Uterine smooth muscle cell (primary cell): ENCODE measurements at places on chromosomes 1 and 21. TPM values are rescaled to one million over a fixed set of nuclear protein-coding genes. Genes with fewer than 3 reads are reported as not detected.

Gene AMIGO1
- total RNA-seq = 0.77 and 2.5 TPM in 2 replicates

Gene LRRC3
- 0.33 and 0.37 TPM in 2 replicates for total RNA-seq

Gene CYP4X1
- total RNA-seq = not detected in 2 replicates

Gene PADI2
- under 0.01 TPM in 1 of 2 replicates, not detected in the other for total RNA-seq

Gene TMEM167B
- total RNA-seq = 24.0 and 33.6 TPM in 2 replicates

Gene CFH
- 51.7 and 62.7 TPM in 2 replicates for total RNA-seq

Gene COL11A1
- total RNA-seq = 121 and 214 TPM in 2 replicates

Gene ADARB1
- total RNA-seq = 5.6 and 9.7 TPM in 2 replicates

Gene SLC25A34
- total RNA-seq = 0.44 and 0.62 TPM in 2 replicates

Gene MYBPH
- total RNA-seq = 0.11 and 0.75 TPM in 2 replicates

Gene TAL1
- total RNA-seq = 0.11 TPM in 1 of 2 replicates, not detected in the other

Gene F5
- not detected in 2 replicates for total RNA-seq

Gene TMOD4
- total RNA-seq = 0.22 TPM in 1 of 2 replicates, not detected in the other

Gene RGS21
- total RNA-seq = not detected in 2 replicates

Gene OR2T33
- not detected in 2 replicates for total RNA-seq

Gene MINDY1
- total RNA-seq = 5.7 and 6.0 TPM in 2 replicates

Gene TSNAX
- total RNA-seq = 34.1 and 47.9 TPM in 2 replicates

Gene CYP4B1
- not detected in 2 replicates for total RNA-seq

Gene VANGL1
- total RNA-seq = 8.2 and 11.4 TPM in 2 replicates

Gene LZIC
- total RNA-seq = 33.1 and 33.9 TPM in 2 replicates

Gene SPATA45
- not detected in 2 replicates for total RNA-seq

Gene G0S2
- 6.6 and 32.6 TPM in 2 replicates for total RNA-seq

Gene FAM151A
- not detected in 2 replicates for total RNA-seq

Gene C1orf21
- 36.3 and 37.1 TPM in 2 replicates for total RNA-seq

Gene TNFRSF14
- 16.5 and 35.4 TPM in 2 replicates for total RNA-seq

Gene PPFIA4
- 5.0 and 10.1 TPM in 2 replicates for total RNA-seq

Gene RNF186
- 0.12 TPM in 1 of 2 replicates, not detected in the other for total RNA-seq

Gene KCNA3
- total RNA-seq = 1.5 and 1.6 TPM in 2 replicates

Gene ITLN1
- total RNA-seq = not detected in 2 replicates

Gene TMEM79
- total RNA-seq = 1.3 and 2.5 TPM in 2 replicates

Gene MAN1A2
- total RNA-seq = 54.9 and 81.1 TPM in 2 replicates
